A549 treated with DMSO at 1 μM for 4 hours (cell line): ENCODE measurements at places on chromosomes 3 and 15. TPM values are rescaled to one million over a fixed set of nuclear protein-coding genes. Genes with fewer than 3 reads are reported as not detected.

The SI gene
- not detected in 5 replicates for total RNA-seq

The DNAH1 gene
- 0.72 to 1.1 TPM (median 0.85 TPM) in 5 replicates for total RNA-seq

The ENTPD3 gene
- 0.05 TPM in 1 of 5 replicates, not detected in the others for total RNA-seq

The GOLGA6B gene
- total RNA-seq = 0.06 to 0.09 TPM in 2 of 5 replicates, not detected in the others

The MB21D2 gene
- 5.5 to 6.7 TPM (median 5.7 TPM) in 5 replicates for total RNA-seq

The CKMT1B gene
- 2.5 to 4.8 TPM (median 4.2 TPM) in 5 replicates for total RNA-seq

The LRRN1 gene
- total RNA-seq = not detected in 5 replicates

The KLHL40 gene
- total RNA-seq = not detected in 5 replicates

The MOBP gene
- 0.02 to 0.28 TPM (median 0.07 TPM) in 3 of 5 replicates, not detected in the others for total RNA-seq

The SETD5 gene
- total RNA-seq = 49.0 to 60.5 TPM (median 54.8 TPM) in 5 replicates

The IL5RA gene
- not detected in 5 replicates for total RNA-seq

The RETNLB gene
- total RNA-seq = not detected in 5 replicates

The TMEM207 gene
- total RNA-seq = not detected in 5 replicates

The SERPINI2 gene
- total RNA-seq = not detected in 5 replicates

The CCR8 gene
- not detected in 5 replicates for total RNA-seq

The TMEM40 gene
- 0.23 to 0.55 TPM (median 0.42 TPM) in 5 replicates for total RNA-seq

The CFAP44 gene
- 0.73 to 2.6 TPM (median 1.9 TPM) in 5 replicates for total RNA-seq

The MAP2K5 gene
- total RNA-seq = 7.7 to 13.0 TPM (median 11.9 TPM) in 5 replicates

The SPTBN5 gene
- 0.25 to 0.39 TPM (median 0.27 TPM) in 5 replicates for total RNA-seq
